ENCODE measurements at places on chromosomes 7 and 10. TPM values are rescaled to one million over a fixed set of nuclear protein-coding genes. Genes with fewer than 3 reads are reported as not detected.
A peak's percentile ranks its signal among the peaks of the same experiment; 100 is the strongest.

DNA sequence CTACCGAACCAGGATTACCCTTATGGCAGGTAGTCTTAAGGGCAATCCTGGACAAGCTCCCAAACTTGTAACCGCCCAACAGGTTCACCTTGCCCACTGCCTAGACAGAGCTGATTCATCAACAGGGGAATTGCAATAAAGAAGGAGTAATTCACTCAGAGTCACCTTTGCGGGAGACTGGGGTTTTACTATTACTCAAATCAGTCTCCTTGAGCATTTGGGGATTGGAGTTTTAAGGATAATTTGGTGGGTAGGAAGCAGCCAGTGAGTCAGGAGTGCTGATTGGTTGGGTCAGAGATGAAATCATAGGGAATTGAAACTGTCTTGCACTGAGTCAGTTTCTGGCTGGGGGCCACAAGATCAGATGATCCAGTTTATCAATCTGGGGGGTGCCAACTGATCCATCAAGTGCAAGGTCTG, 25.3 kb downstream of the HK1 start:
- no peak overlapping the region for H3K4me3 ChIP-seq
- no peak overlapping the region for H3K27ac ChIP-seq
- no peaks in the 10 kb centered on the region for H3K36me3 ChIP-seq

The LAMB1 gene
- total RNA-seq: 233 TPM

DNA sequence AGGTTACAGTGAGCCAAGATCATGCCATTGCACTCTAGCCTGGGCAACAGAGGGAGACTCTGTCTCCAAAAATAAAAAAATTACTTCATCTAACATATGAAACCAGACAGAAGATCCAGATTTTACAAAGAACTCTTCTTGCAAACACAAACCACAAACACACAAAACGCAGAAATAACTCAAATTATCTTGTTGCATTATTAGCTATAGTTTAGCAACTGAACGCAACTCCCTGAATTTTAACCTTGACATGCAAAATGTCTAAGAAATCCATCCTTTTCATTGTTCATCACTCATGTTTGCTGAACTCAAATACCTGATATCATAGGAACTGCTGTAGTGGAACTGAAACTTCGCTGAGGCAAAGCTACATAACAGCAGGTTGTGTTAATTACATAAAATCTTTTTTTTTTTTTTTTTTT, 64.1 kb downstream of the MICU1 start:
- no peak overlapping the region for H3K4me3 ChIP-seq
- H3K27ac ChIP-seq: no peak overlapping the region
- no peaks in the 10 kb centered on the region for H3K27me3 ChIP-seq
- DNase-seq: no peak
- H3K36me3 ChIP-seq: peaks cover 18% of the 10 kb centered on the region
- H3K4me1 ChIP-seq: no peaks in the 10 kb centered on the region

The FAM185A gene
- 7.4 TPM for total RNA-seq

GRCh38 chr10:103706762-103707161, 148.6 kb downstream of the SH3PXD2A start:
- peaks cover 2% of the 10 kb centered on the region for H3K4me1 ChIP-seq
- H3K27me3 ChIP-seq: no peaks in the 10 kb centered on the region
- DNase-seq: no peak
- H3K4me3 ChIP-seq: no peak overlapping the region

- no peaks in the 10 kb centered on the region for H3K27me3 ChIP-seq
- no peak overlapping the region for H3K4me3 ChIP-seq
- peaks cover 51% of the 10 kb centered on the region for H3K4me1 ChIP-seq
- H3K36me3 ChIP-seq: no peaks in the 10 kb centered on the region
- H3K27ac ChIP-seq: peak overlapping the region; percentile 75
Measured at GRCh38 chr7:131625817-131626372, 69.5 kb upstream of the PODXL start.

Data from muscle of leg (tissue), 16 donors.